ENCODE measurements at places on chromosomes 11 and 22. TPM values are rescaled to one million over a fixed set of nuclear protein-coding genes. Genes with fewer than 3 reads are reported as not detected.

GLB1L3 gene
- 16.5 TPM for total RNA-seq

DNA sequence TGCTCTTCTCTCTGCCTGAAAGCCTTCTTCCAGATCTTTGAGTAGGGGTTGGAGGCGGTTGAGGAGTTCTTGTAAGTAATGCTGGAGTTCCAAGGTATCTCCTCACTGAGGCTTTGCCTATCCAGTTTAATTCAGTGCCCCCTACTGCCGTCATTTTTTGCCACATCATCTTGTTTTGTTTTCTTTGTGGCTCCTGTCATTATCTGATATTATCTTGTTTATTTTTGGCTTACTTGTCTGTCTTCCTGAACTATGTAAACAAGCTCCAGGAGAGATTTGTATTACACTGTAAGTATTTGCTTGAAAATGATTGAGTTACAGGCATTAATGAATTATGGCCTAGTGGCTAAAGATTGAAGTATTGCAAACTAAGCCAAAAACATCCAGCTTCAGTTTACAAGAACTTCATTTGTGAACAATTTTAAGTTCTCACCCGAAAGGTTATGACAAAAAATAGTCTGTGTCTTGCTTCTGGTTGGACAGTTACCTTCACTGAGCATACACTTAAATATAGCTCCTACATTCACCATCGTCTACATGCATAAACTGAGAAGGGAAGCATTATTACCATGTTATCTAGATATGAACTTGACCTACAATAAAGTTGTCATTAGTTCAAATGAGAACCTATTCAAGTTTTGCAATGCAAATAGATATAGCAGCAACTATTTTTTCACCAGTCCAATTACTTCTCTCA lies 154.8 kb downstream of the ARHGAP42 start:
- no peak overlapping the region for H3K27ac ChIP-seq
- no peaks in the 10 kb centered on the region for H3K27me3 ChIP-seq
- H3K36me3 ChIP-seq = no peaks in the 10 kb centered on the region
- peaks cover 5% of the 10 kb centered on the region for H3K4me1 ChIP-seq
- no peak overlapping the region for H3K4me3 ChIP-seq

DNA sequence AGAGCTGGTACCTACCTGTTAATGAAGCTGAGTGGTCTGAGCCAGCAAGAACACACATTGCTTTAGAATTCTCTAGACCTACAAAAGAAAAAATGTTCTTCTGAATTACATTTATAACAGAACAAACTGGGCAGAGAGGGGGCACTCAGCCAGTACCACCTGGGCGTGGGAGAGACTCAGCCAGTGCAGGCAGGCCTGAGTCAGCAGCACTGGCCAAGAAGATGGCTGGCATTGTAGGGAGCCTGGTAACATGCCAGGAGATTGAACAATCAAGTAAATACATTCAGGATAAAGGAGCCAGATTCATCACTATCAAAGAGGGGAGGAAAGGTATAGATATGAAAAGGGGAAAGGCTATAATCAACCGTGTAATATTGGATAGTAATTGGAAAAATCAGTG lies 19.9 kb downstream of the SERGEF start:
- H3K4me3 ChIP-seq = no peak overlapping the region
- no peak for DNase-seq

DNA sequence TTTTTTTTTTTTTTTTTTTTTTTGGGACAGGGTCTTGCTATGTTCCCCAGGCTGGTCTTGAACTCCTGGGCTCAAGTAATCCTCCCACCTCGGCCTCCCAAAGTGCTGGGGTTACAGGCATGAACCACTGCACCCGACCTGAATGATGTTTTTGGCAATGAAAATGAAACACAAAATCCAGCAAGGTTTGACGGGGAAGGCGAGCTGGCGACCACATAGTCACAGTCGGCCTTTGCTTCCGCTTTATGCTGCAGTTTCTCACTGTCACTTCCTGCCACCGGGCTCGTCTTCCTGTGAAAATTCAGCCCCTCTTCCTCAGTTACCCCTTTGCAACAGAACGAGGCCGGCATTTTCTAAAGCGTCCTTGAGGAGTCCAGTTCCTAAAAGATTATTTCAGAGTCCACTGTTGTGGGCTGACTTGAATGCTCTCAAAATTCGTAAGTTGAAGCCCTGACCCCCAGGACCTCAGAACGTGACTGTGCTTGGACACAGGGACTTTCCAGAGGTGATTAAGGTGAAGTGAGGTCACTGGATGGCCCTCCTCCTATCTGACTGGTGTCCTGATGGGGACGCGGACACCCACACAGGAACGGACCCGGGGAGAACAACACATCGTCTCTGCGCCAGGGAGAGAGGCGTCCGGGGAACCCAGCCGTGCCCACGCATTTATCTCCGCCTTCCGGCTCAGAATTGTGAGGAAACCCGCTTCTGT lies 2.9 kb upstream of the BID start:
- no peak for DNase-seq
- H3K4me1 ChIP-seq = peaks cover 47% of the 10 kb centered on the region
- peak overlapping the region; percentile 90 for H3K27ac ChIP-seq
- H3K4me3 ChIP-seq = peak overlapping the region; percentile 57

GRCh38 chr11:123231256-123231655 lies 36.2 kb upstream of the CLMP start:
- H3K4me3 ChIP-seq = no peak overlapping the region
- H3K36me3 ChIP-seq = no peaks in the 10 kb centered on the region
- peaks cover 3% of the 10 kb centered on the region for H3K4me1 ChIP-seq
- H3K27ac ChIP-seq = no peak overlapping the region

DNA sequence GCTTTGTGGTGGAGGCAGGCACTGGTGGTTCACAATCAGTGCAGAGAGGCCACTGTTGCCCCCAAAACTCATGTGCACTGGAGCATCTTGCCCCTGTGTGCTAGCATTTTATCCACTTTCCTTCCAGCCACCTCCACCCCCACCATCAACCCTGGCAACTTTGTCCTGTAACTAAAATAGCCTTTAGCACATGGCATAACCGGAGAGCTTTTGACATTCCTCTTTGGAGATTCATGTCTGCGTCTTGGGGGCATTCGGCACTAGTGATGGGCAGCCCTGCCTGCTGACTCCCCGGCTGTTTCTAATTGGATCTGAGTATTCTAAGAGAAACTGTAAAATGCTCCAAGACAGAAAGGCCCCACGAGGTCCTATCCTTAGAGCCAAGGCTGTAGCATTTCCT lies 15.8 kb downstream of the SHISA8 start:
- no peak overlapping the region for H3K4me3 ChIP-seq
- peaks cover 5% of the 10 kb centered on the region for H3K27me3 ChIP-seq
- H3K36me3 ChIP-seq = peaks cover 35% of the 10 kb centered on the region
- DNase-seq = no peak
- H3K27ac ChIP-seq = no peak overlapping the region

Measured in endothelial cell (in vitro differentiated cells).